ENCODE measurements at places on chromosomes 7 and 10. TPM values are rescaled to one million over a fixed set of nuclear protein-coding genes. Genes with fewer than 3 reads are reported as not detected.

DNA sequence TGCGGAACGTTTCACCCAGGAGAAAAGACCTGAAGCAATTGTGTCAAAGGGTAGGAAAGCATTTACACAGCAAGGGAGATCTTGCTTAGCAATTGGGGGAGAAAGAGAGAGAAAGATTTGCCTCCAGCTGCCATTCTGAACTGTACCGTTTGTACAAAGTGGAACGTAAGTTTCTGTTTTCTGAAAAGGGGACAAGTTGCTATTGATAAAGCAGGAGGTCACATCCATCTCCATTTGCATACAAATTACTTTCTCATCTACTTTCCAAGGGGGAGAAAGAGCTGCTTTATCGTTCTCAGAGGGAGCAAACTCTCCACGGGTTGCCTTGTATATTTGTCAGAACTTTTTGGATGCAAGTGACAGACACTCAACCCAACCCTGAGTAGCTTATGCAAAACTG, 92.0 kb upstream of the CARD11 start:
- H3K4me1 ChIP-seq: no peaks in the 10 kb centered on the region
- no peak for DNase-seq
- no peak overlapping the region for H3K4me3 ChIP-seq

DNA sequence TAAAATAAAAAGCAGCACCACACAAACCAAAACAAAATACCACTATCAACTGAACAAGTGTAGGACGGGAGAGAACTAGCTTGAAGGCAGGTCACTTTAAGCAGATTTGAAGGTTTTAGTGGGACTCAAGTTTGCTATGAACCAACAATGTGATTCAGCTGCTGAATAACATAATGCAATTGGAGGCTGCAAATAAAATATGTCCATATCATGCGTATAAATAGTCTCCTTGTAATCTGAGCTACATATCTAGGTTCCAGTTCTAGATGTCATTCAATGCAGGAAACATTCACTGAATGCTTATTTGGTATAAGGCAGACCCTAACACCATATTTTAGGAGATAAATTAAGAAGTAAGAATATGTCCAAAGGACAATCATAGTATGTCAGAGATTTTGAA, 81.4 kb upstream of the KCNIP2 start:
- no peaks in the 10 kb centered on the region for H3K27me3 ChIP-seq
- H3K36me3 ChIP-seq: no peaks in the 10 kb centered on the region
- H3K27ac ChIP-seq: no peak overlapping the region
- no peaks in the 10 kb centered on the region for H3K4me1 ChIP-seq
- DNase-seq: no peak

DNA sequence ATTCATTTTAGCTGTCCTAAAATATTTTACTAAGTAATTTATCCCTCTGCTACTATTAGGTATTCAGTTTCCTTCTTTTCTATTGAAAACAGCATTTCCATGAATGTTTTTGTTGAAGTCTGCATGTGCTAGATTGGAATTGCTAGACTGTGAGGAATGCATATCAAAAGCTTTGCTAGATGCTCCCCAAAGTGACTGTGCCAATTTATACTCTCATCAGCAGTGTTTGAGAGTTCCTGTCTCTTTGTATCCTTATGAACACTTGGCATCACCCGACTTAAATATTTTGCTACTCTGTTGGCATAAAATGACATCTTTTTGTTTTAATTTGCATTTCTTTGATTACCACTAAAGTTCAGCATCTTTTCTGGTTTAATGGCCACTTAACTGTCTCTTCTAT, 45.0 kb upstream of the PRR15 start:
- no peaks in the 10 kb centered on the region for H3K27me3 ChIP-seq
- no peak overlapping the region for H3K27ac ChIP-seq
- no peak for DNase-seq
- no peak overlapping the region for H3K4me3 ChIP-seq
- no peaks in the 10 kb centered on the region for H3K36me3 ChIP-seq

GRCh38 chr7:1223196-1223981, 9.3 kb upstream of the UNCX start:
- H3K4me3 ChIP-seq: no peak overlapping the region
- DNase-seq: no peak
- H3K27me3 ChIP-seq: peaks cover 37% of the 10 kb centered on the region
- no peak overlapping the region for H3K27ac ChIP-seq

GRCh38 chr7:7933915-7934526, 34.6 kb upstream of the GLCCI1 start:
- H3K27ac ChIP-seq: no peak overlapping the region
- H3K4me3 ChIP-seq: no peak overlapping the region
- H3K27me3 ChIP-seq: no peaks in the 10 kb centered on the region
- H3K4me1 ChIP-seq: no peaks in the 10 kb centered on the region

DNA sequence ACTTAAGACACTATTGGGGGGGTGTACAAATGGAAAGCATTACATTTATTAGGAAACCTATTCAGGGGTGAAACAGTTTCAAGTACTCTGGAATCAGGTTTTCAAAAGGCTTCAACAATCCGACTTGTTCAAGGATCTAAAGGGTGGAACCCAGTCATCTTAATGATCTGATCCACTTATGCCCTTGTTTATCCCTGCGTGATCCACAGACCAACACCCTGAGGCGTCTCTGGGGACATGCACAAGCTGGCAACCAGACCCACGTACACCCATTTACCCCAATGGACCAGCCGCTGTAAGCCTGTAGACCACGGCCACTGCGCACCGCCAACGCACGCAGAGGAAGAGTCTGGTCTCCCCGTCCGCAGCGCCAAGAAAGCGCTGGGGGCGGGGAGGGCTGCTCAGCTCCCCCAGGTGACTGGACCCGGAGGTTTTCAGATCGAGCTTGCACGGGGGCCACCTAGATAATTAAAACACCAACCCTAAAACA, 13.4 kb downstream of the HNRNPF start:
- peak overlapping the region; percentile 97 for H3K27ac ChIP-seq
- H3K4me1 ChIP-seq: peaks cover 31% of the 10 kb centered on the region
- no peaks in the 10 kb centered on the region for H3K27me3 ChIP-seq
- H3K4me3 ChIP-seq: peak overlapping the region; percentile 57
- DNase-seq: no peak

UNC5B gene
- 4.8 TPM for polyA plus RNA-seq

All from pancreas (tissue), 10 donors.